Putamen (tissue), 1 donor: ENCODE measurements at places on chromosomes 5 and 9.

DNA sequence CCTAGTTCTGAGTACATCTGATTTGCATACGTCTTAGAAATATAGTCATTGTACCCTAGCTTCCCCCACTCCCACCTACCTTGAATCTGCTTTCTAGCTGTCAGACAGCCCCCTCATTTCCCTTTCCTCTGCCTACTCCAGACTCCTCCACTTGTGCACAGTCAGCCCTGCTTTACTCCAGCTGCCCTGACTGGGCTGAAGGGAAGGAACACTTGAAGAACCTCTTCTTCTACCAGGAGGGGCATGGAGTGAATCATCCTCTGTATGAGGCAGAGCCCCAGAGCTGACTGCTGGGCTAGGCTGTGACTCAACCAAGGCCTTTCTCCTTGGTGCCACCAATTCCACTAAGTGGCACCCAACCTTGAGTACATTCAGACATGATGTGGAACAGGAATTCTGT, 18.1 kb upstream of the ZFR start:
- DNase-seq: peak; percentile 85

DNA sequence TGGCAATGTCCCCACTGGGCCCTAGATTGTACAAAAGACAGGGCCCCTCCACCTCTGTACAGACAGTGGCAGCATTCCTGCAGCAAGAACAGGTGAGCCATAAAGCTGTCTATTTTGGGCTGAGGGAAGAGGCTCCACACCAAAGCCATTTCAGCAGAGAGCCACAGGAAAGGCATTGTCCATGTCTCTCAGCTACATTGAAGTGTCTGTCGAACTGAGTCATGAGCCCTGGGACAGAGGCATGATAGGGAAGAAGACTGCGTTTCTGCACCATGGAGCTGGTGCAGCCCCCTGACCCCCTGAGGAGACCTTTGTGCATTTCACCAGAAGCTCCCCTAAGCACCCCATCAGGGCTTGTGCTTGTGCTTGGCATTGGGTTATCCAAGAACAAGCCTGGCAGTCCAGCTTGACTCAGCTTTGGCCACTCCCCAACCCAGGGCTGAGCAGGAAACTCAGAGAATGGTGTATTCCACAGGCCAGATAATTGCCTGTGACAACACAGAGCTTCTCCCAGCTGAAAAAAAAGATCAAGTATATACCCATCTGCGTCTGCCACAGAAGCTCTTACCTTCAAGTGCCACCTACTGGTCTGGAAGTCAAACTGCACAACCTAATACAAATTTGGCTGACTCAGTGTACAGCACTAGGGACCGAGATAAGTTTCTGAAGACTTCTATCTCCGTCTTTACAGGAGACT, 5.9 kb upstream of the FRMD3 start:
- no peak for DNase-seq

GRCh38 chr9:84679571-84679970, 10.0 kb downstream of the NTRK2 start:
- no peak for DNase-seq

DNA sequence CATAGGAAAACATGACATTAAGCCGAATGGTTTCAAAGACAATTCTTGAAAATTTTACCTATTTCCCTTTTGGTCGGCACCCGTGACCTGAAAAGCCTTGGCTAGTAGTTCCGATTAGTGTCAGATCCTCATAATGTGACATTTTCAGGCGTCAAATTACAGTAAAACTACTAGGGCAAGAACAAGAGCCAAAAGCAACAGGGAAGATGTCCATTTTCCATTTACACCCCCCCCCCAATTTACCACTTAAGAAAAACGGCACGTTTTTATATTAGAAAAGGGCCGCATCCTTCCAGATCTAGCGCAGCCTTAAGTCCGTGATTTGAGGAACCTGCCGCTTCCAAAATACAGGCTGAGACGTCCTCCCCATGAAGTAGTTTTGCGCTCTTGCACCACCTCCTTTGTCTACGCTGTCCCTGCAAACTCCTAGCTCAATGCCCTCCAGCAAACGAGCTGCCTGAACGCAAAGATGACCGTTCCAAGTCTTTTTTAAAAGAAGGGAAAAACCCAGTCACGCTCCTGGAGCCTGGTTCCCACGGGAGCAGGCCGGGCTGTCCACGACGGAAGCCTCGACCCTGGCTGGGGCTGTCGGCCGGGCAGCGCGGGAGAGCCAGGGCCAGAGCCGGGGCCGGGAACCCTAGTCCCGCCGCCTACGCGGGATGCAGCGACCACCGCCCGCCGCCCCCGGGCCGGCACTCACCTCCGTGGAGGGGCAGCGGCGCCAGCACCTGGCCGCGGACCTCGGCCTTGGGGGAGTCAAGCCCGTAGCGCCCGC, 616 bp downstream of the RNF130 start:
- DNase-seq: peak; percentile 64

GRCh38 chr5:28281351-28281750, 1243.0 kb upstream of the CDH9 start:
- DNase-seq: no peak

- peak; percentile 75 for DNase-seq
Measured at GRCh38 chr9:133521122-133522072, 3.4 kb downstream of the MYMK start.

DNA sequence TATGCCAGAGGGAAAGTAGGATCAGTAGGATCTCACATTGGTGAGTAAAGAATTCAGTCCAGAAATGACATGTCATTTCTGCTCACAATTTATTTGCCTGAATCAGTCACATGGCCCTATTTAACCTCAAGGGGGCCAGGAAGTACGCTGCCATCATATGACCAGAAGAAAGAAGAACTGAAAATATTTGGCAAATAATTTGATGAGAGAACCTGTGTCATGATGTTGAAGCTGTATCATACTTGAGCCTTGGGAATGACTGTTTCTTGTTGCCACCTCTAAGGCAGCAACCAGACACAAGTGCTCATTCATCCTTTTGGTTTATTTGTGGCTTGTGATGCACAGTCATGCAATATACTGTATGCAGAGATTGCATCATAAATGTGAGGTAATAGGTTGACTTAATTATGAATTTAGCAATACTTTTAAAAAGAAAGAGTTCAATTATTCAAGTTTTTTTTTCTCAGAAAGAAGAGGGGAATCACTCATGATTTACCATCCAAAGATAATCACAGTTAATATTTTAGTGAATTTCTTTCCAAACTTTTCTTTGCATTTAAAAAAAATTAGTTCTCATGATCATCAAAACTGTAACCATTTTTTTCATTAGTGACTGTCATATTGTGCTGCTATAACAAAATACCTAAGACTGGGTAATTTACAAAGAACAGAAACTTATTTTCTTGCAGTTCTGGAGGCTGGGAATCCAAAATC, 8.2 kb upstream of the ZFYVE16 start:
- DNase-seq: no peak

- no peak for DNase-seq
Measured at GRCh38 chr9:92739346-92739970, 25.2 kb downstream of the BICD2 start.

- no peak for DNase-seq
Measured at GRCh38 chr5:120354126-120354525, 110.0 kb upstream of the PRR16 start.

GRCh38 chr5:67142816-67143215, 53.8 kb downstream of the CD180 start:
- DNase-seq: no peak

GRCh38 chr5:77339337-77339890, 128.9 kb downstream of the PDE8B start:
- peak; percentile 72 for DNase-seq

DNA sequence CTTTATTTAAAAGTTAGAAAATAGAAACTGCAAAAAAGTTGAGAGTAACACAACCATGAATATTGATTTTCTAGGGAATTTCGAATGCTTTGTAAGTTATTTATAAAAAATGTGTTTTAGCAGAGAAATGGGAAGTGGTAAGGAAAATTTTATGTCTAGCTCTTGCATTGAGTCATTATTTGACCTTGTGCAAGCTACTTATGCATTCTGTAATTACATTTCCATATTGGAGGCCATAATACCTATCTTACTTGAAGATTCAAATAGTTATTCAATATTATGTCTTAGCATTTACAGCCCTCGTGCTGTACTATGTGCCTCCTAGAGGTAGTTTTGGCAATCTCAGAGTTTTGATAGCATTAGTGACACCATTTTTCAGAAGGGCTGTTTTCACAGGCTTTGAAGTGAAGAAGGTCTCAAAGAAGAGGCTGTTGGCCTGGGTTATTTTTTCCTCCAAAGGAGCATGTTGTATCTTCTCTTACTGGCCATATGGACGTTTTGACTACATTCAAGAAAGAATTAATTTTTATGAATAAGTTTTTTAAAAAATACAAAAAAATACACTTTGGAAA, 7.4 kb upstream of the DAP start:
- DNase-seq: no peak

DNA sequence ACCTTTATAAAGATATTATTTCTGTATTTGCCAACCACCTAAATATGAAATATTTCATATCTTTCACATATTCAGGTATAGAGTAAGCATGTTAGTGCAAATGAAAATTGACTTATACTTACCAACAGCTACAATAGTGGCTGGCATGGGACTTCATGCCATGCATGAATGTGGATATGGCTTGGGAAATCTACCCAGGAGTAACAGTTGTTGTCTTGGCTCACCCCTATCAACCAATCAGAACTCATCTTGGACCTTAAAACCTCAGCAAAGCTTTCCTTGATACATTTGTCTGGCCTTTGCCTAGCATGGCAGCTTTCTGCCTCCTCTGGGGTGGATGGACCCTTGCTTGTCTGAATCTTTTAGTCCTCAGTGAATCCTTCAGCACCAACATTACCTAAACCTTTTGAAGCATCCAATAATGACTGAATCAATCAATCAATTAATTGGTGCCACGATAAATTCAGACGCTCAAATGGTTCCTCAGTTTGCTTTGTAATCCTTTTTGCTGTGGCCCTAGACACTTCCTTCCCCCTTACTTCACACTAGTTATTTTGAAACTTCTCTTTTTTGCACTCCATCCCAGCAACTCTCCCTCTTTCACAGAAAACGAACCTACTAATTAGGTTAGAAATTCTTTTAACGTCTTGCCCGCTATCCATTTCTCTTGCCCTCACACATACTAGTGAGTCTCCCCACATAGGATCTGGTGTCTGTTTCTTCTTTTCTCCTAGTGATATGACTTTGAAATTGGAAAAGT, 132.3 kb upstream of the ZNF608 start:
- no peak for DNase-seq

GRCh38 chr5:17132444-17133083, 84.9 kb upstream of the BASP1 start:
- DNase-seq: no peak

DNA sequence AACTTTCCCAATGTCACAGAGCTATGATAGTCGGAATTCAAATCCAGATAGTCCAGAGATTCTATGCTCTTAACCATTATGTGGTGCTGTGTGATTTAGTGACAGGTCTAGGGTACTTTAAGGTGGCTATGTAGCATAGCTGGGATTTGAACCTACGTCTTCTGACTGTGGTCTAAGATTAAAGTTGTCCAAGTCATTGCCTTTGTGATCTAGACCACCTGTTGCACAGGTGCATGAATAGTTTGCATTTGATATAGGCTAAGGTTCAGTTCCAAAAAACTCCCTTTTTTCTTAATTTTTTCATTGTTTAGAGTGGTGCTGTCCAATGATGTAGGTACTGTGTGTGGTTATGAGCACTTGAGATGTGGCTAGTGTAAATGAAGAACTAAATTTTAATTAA, 2.5 kb downstream of the PAIP2 start:
- DNase-seq: no peak

- DNase-seq: no peak
Measured at GRCh38 chr5:7534505-7534904, 138.6 kb downstream of the ADCY2 start.

GRCh38 chr9:94896512-94896911, 170.0 kb downstream of the AOPEP start:
- DNase-seq: no peak

DNA sequence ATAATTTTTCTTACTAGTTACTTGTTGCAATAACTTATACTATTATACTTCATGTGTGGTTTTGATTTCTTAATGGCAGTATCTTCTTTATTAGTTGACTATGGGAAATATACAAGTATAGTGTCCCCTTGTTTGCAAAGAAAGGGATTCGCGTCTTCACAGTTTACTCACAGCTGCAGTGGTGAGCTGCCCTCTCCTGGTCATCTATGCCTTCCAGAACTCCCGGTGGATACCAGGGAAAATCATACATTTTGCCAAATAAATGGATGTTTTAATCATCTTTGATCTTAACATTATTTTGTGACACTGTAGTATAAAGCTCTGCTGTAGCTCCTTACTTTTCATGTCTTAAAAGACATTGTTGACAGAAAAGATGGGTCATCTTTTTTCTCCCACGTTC, 142.0 kb downstream of the ZCCHC7 start:
- DNase-seq: peak; percentile 3
